Stimulated activated CD8-positive, alpha-beta memory T cell treated with anti-CD3 and anti-CD28 coated beads, Interleukin-7, amount 100 ng/mL, for 1 hour (primary cell): ENCODE measurements at places on chromosomes 6 and 20.

GRCh38 chr6:36977470-36977941, 8.5 kb downstream of the MTCH1 start:
- DNase-seq, result no peak

- no peak for DNase-seq
Observed at GRCh38 chr20:60031107-60031506, 72.9 kb downstream of the CDH26 start.

DNA sequence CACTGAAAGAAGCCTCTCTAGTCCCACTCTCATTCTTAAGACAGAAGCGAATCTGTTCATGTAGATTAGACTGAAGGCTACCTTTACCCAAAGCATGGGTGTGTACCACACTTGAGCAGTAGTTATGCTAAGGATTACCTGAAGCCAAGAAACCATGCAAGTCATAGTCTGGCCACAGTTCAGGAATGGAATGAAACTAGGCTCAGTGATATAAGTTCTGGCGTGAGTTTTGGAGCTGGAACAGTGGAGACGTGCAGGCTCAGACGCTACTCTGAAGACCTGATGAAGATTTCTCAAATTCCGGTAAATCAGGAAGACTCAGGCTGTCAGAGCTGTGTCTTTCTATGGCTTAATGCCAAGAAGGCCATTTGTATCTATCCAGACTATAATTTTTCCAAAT, 219.9 kb downstream of the HDGFL1 start:
- DNase-seq, result no peak

DNA sequence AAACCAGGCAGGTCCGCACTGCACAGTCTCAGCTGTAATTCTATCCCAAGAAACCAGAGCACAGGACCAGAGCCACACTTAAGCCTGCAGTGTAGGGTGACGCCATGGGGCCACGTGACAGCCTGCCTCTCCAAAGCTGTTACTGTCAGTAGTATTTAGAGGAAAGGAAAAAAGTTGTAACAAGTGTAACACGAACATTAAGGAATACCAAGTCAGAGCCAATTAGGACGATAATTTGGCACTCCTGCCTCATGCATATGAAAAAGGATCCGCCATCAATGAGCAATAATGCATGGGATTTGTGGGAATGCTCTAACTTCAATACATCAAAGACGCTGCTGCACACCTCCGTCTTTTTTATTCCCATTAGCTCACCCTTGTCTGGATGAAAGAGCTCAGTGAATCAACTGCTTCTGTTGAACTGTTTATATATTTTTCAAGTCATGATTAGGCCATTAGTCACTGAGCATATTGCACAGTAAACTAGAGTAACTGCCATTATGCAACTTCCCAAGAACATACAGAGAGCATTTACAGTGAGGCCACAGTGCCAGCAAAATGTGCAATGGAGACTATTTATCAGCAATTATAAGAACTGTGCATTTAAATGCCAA, 79.9 kb downstream of the ATXN1 start:
- DNase-seq, result no peak

DNA sequence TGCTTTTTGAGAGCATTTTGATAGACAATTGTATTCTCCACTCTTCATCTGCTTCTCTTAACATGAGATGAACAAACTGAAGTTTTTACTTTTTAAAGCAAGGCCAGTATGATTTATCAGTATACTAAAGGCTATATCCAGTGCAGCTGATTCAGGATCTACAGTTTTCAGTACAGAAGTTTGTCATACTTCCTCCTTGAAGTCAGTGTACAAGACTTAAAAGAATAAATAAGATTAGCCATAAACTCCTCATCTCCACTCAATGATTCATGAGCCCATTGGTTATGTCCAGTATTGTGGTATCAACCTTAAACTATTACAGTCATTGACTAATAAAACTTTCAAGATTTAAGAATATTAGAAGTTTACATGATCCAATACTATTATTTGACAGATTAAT, 374.8 kb upstream of the EPHA7 start:
- no peak for DNase-seq

DNA sequence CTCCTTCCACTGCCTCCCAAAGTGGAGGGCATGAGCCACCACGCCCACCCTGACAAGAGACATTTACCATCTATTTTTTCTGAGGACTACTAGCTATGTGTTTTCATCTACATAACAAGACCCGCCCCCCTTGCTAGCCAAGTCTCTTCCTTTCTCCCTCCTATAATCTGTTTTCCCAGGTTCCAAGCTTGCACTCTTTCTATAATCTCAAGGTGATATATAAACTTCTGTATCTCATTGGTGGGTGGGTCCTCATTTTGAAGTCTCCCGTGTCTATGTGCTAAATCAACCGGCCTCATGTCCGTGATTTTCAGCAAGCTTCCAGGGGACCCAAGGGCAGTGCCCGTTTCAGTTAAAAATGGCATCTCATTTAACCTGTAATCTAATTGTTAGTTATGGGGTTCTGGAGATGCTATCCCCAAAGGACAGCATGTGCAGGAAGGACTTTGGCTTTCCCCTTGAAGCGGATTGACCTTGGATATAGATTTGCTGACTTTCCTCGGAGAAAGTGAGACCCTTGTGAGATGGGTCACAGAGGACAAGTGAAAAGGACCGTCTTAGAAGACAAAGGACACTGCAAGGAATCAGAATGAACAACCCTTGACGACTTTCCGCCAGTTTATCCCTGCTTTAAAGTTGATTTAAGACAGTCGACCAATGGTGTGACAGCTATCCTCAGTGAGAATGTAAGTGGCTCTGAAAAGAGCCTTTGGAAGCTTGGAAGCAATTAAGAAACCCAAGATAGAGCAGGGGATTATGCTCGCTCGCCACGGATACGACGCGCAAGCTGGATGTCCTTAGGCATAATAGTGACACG, 22.4 kb downstream of the OR2B2 start:
- DNase-seq, result no peak
